IMR-90 (cell line): ENCODE measurements at places on chromosomes 16 and 17.

- no peak for DNase-seq
Measured at GRCh38 chr16:89004209-89004831, 27.3 kb upstream of the CBFA2T3 start.

DNA sequence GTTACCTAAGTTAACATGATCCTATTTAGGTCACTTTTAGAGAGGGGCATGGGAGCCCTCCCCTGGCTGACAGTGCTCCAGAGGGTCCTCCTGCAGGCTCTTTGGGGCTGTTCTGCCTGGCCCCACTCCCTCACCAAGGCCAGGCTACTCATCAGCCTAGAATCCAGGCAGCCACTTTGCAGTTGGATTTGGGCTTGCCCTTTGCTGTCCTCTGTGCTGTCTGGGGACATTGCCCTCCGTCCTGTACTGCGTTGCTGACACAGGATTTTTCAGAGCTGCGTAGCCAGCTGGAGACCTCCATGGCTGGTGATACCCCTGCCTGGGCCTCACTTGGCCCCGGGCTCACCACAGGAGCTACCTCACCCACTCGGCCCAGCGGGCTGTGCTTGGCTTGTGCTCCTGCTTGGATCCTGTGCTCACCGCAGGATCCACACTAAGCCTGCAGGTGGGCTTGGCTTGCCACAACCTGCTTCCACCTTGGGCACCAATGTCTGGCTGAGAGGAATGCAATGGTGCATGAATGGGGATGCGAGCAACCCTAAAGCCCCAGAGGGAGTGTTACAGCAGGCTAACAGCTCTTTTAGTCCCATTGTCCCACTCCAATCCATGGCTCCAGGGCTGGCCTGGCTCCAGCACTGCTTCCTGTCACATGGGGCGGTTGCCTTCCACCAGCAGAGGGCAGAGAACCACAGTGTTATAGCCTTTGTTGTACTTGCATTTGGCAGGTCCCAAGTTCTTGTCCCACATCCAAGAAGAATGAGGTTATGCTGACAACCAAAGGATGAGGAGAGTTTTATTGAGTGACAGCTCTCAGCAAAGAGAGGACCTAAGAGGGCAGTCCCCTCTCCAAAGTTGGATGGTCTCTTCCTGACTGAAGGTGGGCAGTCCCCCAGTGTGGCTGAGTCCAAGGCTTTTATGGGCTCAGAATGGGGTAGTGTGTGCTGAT, 21.5 kb downstream of the CCL4 start:
- DNase-seq, result no peak

DNA sequence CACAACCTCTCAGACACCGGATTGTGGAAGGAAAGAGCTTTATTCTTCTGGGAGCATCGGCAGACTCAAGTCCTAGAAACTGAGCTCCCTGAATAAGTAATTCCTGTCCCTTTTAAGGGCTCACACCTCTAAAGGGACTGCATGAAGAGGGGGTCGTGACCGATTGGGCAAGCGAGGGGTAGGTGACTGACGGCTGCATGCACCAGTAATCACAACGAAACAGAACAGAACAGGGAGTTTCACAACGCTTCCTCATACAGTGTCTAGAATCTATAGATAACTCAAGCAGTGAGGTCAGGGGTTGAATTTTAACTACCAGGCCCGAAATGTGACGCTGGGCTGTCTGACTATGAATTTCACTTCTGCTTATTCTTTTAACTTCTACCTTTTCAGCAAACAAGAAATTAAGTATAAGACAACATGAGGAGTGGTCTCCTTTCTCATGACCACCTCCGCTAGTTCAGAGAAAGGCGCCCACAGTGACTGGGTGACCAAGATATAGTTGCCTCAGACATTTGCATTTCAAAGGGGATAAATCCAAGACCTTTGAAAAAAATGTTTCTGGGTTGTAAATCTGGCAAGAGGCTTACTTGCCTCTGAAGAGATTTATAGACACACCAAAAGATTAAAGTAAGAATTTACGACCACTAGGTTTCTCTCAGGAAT, 88.4 kb upstream of the ATF7IP2 start:
- DNase-seq, result no peak

DNA sequence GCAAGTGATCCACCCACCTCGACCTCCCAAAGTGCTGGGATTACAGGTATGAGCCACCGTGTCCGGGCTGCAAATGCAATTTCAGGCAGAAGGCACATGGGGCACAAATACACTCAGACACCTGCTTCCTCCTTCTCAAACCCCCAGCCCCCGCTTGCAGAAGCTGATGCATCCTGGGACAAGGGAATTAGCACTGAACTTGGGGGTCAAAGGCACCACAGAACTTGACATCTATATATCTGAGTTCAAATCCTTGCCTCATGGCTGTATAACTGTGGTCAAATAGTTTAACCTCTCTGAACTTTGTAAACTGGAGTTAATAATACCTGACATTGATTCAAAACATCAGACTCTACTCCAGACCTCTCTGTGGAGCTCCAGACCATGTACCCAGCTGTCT, 4.1 kb upstream of the ARL5C start:
- no peak for DNase-seq

- no peak for DNase-seq
Measured at GRCh38 chr16:68362947-68363657, 52.3 kb downstream of the PRMT7 start.

DNA sequence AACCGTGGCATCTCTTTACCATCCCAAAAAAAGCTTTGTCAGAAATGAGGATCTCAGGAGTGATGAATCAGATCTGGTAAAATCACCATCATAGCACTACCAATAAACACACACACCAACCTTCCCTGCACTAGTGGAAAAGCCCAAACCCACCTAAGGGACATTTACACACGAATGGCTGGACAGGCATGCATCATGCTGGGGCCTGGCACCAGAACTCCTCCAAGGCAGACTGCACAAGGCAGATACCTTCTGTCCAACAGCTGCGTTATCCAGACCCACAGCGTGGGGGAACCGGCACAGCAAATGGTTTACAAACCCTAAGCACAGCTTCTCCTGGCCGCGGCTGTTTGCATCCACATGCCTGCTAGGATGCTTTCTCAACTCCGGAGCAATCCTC, 2.8 kb downstream of the ASIC2 start:
- no peak for DNase-seq

DNA sequence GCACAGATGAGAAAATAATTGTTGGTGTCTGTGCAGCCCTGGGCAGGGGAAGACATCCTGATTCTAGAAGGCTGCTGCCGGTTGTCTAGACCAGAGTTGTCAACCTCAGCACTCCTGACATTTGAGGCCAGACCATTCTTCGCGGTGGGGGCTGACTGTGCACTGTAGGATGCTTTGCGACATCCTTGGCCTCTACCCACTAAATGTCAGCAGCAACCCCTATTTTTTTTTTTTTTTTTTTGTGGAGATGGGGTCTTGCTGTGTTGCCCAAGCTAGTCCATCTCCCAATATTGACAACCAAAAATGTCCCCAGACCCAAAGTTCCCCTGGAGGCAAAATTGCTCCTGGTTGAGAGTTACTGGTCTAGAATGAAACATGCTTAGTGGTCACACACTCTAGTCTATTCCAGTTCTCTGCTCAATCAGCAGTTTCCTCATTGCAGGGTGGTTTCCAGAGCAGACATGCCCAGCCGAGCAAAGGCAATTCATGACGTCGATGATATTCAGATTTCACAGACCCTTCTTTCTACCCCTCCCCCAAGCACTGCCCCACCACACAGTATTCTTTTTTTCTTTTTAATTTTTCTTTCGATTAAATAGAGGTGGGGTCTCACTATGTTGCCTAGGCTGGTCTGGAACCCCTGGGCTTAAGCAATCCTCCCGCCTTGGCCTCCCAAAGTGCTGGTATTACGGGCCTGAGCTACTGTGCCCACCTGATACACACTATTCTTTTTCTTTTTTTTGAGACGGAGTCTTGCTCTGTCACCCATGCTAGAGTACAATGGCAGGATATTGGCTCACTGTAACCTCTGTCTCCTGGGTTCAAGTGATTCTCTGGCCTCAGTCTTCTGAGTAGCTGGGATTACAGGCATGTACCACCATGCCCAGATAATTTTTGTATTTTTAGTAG, 9.0 kb downstream of the C17orf99 start:
- no peak for DNase-seq

GRCh38 chr16:82302042-82302727, 132.2 kb upstream of the MPHOSPH6 start:
- DNase-seq, result no peak

- DNase-seq, result peak; percentile 12
Measured at GRCh38 chr17:15342460-15342859, 1.1 kb upstream of the TEKT3 start.

GRCh38 chr17:60165971-60166370, 16.2 kb downstream of the CA4 start:
- no peak for DNase-seq

- DNase-seq, result peak; percentile 50
Measured at GRCh38 chr16:57192146-57192545, 6.0 kb downstream of the RSPRY1 start.
